ENCODE measurements at places on chromosomes 7 and 10.

- no peaks in the 10 kb centered on the region for H3K36me3 ChIP-seq
- no peak overlapping the region for H3K27ac ChIP-seq
- no peaks in the 10 kb centered on the region for H3K4me1 ChIP-seq
- H3K4me3 ChIP-seq, result no peak overlapping the region
Observed at GRCh38 chr7:66617295-66617694, 11.4 kb upstream of the KCTD7 start.

- no peaks in the 10 kb centered on the region for H3K27me3 ChIP-seq
- no peak overlapping the region for H3K4me3 ChIP-seq
- no peaks in the 10 kb centered on the region for H3K4me1 ChIP-seq
- no peak overlapping the region for H3K27ac ChIP-seq
- no peaks in the 10 kb centered on the region for H3K36me3 ChIP-seq
Observed at GRCh38 chr10:71547312-71547711, 150.6 kb downstream of the CDH23 start.

- no peaks in the 10 kb centered on the region for H3K27me3 ChIP-seq
- H3K4me3 ChIP-seq, result no peak overlapping the region
- no peak overlapping the region for H3K27ac ChIP-seq
- DNase-seq, result no peak
- H3K36me3 ChIP-seq, result no peaks in the 10 kb centered on the region
- no peaks in the 10 kb centered on the region for H3K4me1 ChIP-seq
Observed at GRCh38 chr7:124785994-124786393, 20.4 kb upstream of the GPR37 start.

- H3K36me3 ChIP-seq, result peaks cover 5% of the 10 kb centered on the region
- H3K4me3 ChIP-seq, result no peak overlapping the region
- no peak for DNase-seq
Observed at GRCh38 chr10:131560166-131560565, 248.6 kb upstream of the TCERG1L start.

DNA sequence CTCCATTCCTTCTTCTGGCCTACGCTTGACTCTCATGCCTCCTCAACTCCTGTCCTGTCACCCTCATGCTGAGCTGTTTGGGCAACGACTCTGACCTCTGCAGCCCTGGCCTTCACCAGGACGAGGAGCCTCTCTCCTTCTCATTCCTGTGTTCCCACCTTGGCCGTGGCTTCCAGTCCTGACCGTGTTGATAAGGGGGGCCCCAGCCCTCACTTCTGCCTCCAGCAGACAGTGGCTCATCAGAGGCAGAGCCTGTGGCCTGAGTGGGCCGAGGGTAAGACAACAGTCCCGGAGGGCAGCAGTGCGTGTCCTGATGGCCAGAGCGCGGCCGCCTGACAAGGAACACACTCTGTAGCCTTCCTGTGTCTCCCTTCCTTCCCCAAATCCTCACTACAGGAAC lies 61.7 kb upstream of the UBE3C start:
- H3K36me3 ChIP-seq, result no peaks in the 10 kb centered on the region
- H3K27me3 ChIP-seq, result peaks cover 20% of the 10 kb centered on the region
- no peak overlapping the region for H3K27ac ChIP-seq
- DNase-seq, result no peak
- H3K4me1 ChIP-seq, result no peaks in the 10 kb centered on the region

DNA sequence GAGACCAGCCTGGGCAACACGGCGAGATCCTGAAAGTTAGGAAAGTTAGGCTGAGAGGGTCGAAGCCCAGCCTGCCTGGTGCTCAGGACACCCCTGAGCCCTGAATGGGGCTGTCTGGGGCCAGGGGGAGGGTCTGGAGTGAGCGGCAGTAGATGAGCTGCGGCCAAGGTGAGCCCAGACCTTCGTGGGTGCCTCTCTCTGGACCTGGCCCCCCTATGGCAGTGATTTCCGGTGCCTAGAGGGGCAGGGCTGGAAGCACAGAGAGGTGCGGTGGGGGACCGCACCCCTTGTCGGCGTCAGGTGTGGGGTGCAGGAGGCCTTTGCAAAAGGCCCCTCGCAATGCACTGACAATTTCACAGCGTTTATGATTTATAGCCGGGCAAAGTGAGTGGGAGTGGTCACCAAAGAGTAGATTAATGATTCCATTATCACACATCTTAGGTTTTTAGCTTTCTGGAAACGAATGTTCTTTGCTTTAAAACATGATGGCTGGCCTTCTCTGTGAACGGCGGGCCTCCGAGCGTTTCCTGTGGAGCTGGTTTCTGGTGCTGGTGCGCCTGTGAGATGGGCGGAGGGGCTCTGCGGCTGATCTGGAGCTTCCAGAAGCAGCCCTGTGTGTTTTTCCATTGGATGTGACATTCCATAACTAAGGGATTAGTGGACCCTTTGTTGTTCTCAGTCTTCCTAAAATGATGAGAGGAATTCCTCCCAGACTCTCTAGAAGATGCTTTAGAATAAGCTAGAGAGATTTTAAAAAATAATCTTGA lies 171.0 kb upstream of the ZNF32 start:
- H3K27ac ChIP-seq, result no peak overlapping the region
- H3K36me3 ChIP-seq, result no peaks in the 10 kb centered on the region
- H3K4me1 ChIP-seq, result peaks cover 8% of the 10 kb centered on the region
- no peak for DNase-seq
- no peak overlapping the region for H3K4me3 ChIP-seq
- H3K27me3 ChIP-seq, result no peaks in the 10 kb centered on the region

- H3K4me3 ChIP-seq, result no peak overlapping the region
- no peaks in the 10 kb centered on the region for H3K4me1 ChIP-seq
- H3K27me3 ChIP-seq, result peaks cover 64% of the 10 kb centered on the region
- no peak overlapping the region for H3K27ac ChIP-seq
- DNase-seq, result peak; percentile 31
Observed at GRCh38 chr7:126856691-126857291, 395.9 kb downstream of the GRM8 start.

DNA sequence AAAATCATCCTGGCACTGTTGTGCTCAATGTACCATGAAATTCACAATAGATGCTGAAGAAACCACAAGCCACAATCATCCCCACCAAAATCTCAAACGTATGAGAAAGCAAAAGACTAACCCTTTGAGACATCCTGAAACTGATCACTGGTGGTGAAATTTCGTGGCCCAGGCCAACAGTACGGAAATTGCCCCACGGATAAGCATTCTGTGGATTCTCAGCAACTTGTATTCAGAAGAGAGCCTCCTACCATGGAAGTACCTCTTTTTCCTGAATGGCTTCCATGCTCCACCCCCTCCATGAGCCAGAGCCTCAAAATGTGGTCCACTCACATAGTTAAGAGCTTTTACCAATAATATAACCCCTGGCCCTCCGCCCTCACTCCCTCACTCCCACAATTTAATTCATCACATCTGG lies 163.9 kb upstream of the AUTS2 start:
- H3K27me3 ChIP-seq, result no peaks in the 10 kb centered on the region
- DNase-seq, result no peak
- no peaks in the 10 kb centered on the region for H3K4me1 ChIP-seq
- H3K4me3 ChIP-seq, result no peak overlapping the region
- H3K27ac ChIP-seq, result no peak overlapping the region
